ENCODE measurements at places on chromosomes 3 and 15. TPM values are rescaled to one million over a fixed set of nuclear protein-coding genes. Genes with fewer than 3 reads are reported as not detected.

The FETUB gene
- total RNA-seq, result not detected

The TRPM1 gene
- not detected for total RNA-seq

The WWTR1 gene
- 85.3 TPM for total RNA-seq

The CPN2 gene
- total RNA-seq, result not detected

- H3K27ac ChIP-seq, result no peak overlapping the region
- peaks cover 11% of the 10 kb centered on the region for H3K4me1 ChIP-seq
- no peak overlapping the region for H3K4me3 ChIP-seq
- H3K36me3 ChIP-seq, result no peaks in the 10 kb centered on the region
- DNase-seq, result peak; percentile 26
Observed at GRCh38 chr3:37391679-37392078, 217.3 kb upstream of the LRRFIP2 start.

- no peak overlapping the region for H3K4me3 ChIP-seq
- DNase-seq, result no peak
- no peaks in the 10 kb centered on the region for H3K27me3 ChIP-seq
- no peaks in the 10 kb centered on the region for H3K4me1 ChIP-seq
- peaks cover 77% of the 10 kb centered on the region for H3K36me3 ChIP-seq
Observed at GRCh38 chr15:90489514-90489913, 40.2 kb upstream of the CRTC3 start.

DNA sequence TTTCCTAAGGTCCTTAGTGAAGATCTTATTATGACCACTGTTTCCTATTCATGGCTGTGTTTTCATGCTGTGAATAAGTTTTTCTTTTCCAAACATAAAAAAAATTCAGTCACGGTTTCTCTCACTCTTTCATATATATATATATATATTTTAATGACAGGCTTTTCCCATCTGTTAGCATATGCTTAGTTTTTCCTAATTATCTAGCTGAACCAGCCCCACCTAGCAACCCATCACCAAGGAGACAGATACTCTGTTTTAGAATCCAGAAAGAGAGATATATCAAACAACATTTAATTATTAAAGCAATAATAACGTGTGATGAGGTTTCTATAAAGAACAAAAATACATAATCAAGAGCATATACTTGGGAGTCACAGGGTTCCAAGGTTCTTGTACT is 58.3 kb downstream of the TMCC1 start:
- H3K4me3 ChIP-seq, result no peak overlapping the region
- H3K36me3 ChIP-seq, result no peaks in the 10 kb centered on the region
- peaks cover 4% of the 10 kb centered on the region for H3K4me1 ChIP-seq
- H3K27me3 ChIP-seq, result no peaks in the 10 kb centered on the region

DNA sequence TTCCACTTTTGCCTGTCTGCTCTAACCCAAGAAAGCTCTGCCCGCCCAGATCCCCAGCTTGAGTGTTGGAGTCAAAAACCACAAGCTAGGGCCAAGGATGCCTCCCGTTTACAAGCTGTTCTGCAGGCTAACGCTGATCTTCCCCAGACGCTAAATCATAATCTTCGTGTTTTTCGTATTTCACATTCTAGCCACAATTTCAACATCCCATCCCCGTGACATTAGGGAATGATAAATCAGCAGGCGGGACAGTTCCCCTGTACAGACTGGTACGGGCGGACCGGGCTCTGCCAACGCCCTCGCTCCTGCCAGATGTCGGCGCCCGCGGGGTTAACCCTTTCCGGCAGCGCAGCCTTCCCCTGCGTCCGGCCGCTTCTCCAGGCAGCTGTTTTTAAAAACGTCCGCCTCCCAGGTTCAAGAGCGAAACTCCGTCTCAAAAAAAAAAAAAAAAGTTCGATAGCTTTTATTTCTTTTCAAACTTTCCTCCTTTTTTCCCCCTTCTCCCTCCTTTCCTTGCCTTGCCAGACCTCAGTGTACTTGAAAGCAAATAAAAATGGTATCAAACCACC is 81.0 kb upstream of the BNC1 start:
- H3K36me3 ChIP-seq, result no peaks in the 10 kb centered on the region
- no peaks in the 10 kb centered on the region for H3K4me1 ChIP-seq

- H3K4me1 ChIP-seq, result no peaks in the 10 kb centered on the region
- DNase-seq, result peak; percentile 3
- no peaks in the 10 kb centered on the region for H3K36me3 ChIP-seq
Observed at GRCh38 chr3:90091549-90091948, 984.1 kb downstream of the EPHA3 start.

- H3K36me3 ChIP-seq, result peaks cover 10% of the 10 kb centered on the region
- H3K4me1 ChIP-seq, result peaks cover 26% of the 10 kb centered on the region
- peak overlapping the region; percentile 91 for H3K4me3 ChIP-seq
- no peak overlapping the region for H3K27ac ChIP-seq
Observed at GRCh38 chr3:161222662-161223061, 1.6 kb downstream of the NMD3 start.

DNA sequence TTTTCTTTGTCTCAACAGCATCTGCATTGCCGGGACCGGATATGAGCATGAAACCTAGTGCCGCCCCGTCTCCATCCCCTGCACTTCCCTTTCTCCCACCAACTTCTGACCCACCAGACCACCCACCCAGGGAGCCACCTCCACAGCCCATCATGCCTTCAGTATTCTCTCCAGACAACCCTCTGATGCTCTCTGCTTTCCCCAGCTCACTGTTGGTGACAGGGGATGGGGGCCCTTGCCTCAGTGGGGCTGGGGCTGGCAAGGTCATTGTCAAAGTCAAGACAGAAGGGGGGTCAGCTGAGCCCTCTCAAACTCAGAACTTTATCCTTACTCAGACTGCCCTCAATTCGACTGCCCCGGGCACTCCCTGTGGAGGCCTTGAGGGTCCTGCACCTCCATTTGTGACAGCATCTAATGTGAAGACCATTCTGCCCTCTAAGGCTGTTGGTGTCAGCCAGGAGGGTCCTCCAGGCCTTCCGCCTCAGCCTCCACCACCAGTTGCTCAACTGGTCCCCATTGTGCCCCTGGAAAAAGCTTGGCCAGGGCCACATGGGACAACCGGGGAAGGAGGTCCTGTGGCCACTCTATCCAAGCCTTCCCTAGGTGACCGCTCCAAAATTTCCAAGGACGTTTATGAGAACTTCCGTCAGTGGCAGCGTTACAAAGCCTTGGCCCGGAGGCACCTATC is 5.0 kb downstream of the NUTM1 start:
- H3K27me3 ChIP-seq, result no peaks in the 10 kb centered on the region
- H3K4me1 ChIP-seq, result no peaks in the 10 kb centered on the region

Data from thyroid gland (tissue), 4 donors.